NAMALWA (cell line): ENCODE measurements at places on chromosomes 7 and 10.
A peak's percentile ranks its signal among the peaks of the same experiment; 100 is the strongest.

- DNase-seq = no peak
Observed at GRCh38 chr7:104973909-104974415, 40.0 kb upstream of the KMT2E start.

DNA sequence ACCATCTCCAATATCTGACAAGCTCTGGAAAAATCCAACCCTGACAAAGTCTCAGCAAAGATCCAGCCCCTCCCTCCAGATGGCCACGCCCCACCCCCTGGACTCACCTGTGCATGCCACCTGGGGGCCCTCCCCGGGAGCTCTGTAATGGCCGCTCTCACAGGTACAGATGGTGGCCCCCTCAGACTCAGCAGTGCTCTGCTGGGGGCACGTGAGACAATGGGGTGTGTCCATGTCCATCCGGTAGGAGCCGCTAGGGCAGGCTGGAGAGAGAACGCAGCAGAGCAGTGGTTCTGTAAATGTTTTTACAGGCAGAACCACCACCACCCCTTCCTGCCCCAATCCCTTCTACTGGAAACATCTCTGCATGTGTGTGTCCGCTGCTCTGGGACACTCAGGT, 9.5 kb downstream of the EPHA1 start:
- DNase-seq = no peak

- no peak for DNase-seq
Observed at GRCh38 chr7:45149606-45150005, 8.0 kb upstream of the RAMP3 start.

DNA sequence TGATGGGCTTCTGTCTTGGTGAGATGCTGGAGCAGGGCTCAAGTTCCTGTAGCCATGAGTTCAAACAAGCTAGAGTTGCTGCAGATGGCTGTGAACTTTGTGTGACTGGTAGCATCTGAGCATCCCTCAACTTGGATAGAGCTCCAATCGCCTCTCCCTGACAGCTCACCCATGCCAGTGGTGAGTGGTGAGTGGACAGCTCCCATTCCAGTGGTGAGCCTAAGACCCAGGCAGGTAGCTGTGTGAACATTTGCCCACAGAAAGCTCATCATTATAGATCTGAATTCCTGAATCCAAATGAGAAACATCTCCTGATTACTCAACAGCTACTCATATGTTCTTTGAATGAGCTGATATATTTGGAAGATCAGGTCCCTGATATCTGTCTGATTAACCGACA, 25.3 kb downstream of the STEAP1B start:
- DNase-seq = no peak

DNA sequence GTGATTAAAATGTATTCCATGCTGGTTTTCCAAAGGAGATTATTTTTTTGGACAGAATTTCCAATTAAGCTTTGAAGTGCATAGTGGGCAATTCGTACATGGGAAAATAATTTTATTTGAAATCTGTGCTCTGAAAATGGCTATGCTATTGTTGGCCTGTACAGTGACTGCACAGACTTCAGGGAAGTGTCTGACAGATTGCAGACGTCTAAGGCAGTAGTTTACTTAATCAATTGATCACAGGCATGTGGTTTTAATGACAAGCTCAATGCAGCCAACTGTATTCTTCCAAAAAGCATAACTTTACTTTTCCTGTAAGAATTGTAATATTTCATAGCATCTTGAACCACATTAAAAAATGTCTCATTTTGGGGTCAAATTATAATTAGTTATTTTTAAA, 102.0 kb downstream of the SEMA3C start:
- DNase-seq = no peak

DNA sequence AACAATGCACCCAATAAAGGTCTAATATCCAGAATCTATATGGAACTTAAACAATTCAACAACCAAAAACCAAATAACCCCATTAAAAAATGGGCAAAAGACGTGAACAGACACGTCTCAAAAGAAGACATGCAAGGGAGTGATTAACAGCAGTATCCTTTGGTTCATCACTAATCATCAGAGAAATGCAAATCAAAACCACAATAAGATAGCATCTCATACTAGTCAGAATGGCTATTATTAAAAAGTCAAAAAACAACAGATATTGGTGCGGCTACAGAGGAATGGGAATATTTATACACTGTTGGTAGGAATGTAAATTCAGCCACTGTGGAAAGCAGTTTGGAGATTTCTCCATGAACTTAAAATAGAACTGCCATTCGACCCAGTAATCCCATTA, 46.6 kb downstream of the MSRB2 start:
- DNase-seq = no peak

DNA sequence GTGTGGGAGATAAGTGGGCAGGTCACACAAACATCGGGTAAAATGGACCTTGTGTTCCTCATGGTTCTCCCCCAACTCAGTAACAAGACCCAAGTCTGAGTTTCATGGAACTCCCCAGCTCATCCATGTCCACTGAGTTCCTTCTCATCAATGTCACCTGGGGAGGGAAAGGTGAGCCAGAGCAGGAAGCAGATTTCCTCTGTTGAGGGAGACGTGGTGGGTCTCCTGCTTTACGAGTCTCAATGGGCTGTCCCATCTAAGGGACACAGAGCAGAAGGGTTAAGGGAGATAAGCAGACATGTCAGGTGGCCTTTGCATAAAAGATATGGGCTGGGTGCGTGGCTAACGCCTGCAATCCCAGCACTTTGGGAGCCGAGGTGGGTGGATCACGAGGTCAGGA, 56.5 kb upstream of the SORCS3 start:
- DNase-seq = no peak

DNA sequence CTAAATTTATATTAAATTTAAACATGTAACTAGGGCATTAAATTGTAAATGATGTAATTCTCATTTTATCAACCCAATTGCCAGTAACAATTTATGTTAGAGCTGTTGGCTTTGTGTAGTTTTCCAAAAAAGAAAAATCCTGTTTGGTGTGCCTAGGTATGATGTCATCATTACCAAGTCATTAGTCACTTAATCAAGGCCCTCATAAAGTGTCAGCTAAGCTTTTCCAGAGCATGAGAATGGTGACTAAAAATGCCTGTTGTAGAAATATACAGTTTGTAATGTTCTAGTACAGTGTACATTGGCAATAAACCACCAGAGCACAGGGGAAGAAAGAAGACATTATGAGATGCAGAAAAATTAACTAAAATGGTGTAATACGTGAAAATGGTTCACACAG, 593.8 kb upstream of the ANKRD30A start:
- no peak for DNase-seq

DNA sequence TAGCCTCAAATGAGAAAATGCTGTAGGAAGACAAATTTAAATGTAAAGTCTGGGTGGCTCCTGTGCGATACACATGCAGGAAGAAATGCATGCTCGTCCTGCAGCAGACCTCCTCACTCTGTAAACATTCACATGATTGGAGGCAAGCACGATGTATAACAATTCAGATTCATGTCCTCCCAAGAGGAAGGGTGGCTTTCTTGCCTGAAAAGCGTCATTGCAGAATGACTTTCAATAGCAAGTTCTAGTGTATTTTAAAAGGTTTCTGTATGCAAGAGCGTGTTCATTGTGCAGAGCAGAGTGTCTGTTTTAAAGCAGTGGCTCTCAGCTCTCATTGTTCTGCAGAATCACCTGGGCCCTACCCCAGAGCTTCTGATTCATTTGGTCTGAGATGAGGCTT, 170.3 kb upstream of the CELF2 start:
- no peak for DNase-seq

DNA sequence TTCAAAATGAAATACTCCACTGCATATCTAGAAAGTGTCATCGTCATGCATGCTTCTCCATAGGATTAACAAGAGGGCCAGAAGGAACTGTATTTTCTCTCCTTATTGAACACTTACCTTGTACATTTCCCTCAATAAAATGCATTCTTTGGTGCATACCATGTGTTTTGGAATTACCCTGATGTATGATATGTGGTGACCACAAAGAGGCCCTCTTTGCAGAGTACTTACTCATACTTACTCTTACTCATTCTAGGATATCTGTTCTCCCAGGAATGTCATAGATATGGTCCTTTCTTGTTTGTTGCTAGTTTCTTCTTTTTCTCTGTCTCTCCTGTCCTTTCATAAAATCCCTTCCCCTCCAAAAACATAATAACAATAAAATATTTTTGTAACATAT, 1087.1 kb upstream of the POT1 start:
- DNase-seq = no peak

- no peak for DNase-seq
Observed at GRCh38 chr10:95503526-95503925, 57.6 kb downstream of the SORBS1 start.

- DNase-seq = no peak
Observed at GRCh38 chr7:75028299-75028698, 45.3 kb downstream of the RCC1L start.

GRCh38 chr7:155349601-155350331, 52.1 kb downstream of the INSIG1 start:
- no peak for DNase-seq

DNA sequence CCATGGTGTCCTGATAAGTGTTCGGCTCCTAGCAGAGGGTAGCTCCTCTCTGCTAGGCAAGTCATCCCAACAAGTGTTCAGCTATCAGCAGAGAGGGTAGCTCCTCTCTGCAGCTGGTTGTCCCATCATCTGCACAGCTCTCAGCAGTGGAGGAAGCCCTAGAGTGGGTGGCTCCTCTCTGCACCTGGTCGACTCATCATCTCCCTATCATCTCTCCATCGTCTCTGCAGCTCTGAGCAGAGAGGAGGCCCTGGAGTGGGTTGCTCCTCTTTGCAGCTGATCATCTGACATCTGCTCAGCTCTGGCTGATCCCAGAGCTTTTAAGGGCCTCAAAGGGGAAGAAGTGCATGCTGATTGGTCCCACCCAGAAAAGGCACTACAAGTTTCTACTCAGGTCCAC, 199.9 kb upstream of the KMT2E start:
- no peak for DNase-seq

DNA sequence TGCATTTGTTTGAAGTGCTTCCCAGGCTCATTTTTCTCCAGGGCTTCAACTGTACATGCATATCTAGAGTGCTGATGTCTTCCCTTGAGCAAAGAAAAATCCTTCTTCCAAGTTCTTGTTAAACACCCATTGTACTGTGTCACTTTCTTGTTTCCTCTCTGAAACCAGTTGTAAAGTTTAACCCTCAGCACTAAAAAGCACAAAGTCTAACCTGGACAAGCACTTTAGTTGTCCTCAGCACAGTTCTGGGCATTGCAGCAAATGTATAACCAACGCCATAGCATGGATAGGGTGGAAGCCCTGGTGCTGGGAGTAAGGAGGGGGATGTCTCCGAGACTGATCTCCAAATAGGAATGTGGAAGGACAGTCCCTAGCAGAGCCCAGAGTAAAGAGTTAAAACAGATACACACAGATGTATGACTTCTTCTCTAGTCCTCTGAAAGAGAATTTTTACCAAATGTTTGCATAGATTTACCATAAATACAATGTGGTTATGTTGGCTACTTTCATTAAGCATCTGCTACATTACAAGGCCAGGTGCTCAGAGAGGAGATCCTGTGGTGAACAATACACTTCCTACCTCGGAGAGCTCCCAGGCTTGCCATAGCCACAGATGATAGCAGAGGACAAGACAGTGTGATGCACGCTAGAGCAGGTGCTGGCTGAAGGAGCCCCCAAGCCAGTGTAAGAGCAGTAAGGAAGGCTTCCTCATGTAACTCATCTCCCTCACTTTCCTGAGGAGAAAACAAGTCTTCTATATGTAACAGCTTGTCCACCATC, 57.0 kb downstream of the DNAJC12 start:
- peak; percentile 50 for DNase-seq

- DNase-seq = no peak
Observed at GRCh38 chr10:84407388-84408049, 79.1 kb downstream of the CCSER2 start.
